ENCODE measurements at places on chromosomes 2 and 18.

DNA sequence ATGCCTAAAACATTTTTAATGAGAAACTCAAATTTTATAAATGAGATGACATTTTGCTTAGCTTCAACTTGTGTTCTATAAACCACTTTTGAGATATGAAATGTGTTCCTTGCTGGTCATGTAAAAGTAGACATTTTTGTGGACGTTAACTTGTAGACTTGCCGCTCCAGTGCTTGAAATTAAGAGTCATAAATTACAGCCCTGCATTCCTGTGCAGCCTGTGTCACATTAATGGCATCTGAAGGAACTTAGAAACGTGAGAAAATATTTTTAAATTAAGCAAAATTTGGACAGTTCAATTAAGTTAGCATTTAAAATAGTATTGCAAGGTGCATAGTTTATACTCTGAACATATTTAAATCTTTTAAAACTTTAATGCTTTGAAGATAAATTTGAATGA, 98.3 kb upstream of the LDLRAD4 start:
- no peak for DNase-seq

GRCh38 chr2:66577321-66578053, 142.6 kb downstream of the MEIS1 start:
- DNase-seq, result no peak

- no peak for DNase-seq
These were observed 176.8 kb upstream of the CELF4 start for GRCh38 chr18:37742436-37742835.

DNA sequence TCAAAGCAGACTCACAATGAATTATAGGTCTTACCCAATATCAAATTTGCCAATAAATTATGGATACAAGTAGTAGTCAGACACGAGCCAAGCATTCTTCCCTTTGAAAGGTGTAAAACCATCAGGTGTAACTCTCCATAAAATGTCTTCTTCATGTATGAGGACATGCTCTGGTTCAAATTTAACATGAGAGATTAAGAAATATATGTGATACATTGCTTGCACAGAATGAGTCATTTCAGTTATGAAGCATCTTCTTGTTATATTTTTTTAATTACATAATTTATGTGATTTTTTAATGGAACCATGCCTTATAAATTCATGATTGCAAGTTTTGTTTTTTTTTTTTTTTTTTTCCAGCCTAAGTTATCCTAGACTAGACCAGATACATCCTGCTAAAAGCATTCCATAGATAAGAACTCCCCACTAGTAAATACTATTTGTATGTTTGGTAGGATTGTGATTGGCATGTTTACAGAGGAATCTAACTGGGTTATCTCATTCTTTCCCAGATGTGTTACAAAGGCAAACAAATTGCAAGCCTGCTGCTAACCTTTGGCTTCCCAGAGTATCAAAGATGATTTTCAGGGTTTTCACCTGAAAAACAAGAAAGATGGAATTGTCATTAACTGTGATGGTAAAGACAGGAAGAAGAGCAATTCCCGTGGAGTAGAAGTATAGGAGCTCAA, 621.9 kb downstream of the XIRP2 start:
- no peak for DNase-seq

GRCh38 chr2:217258170-217258569, 398.3 kb upstream of the TNP1 start:
- no peak for DNase-seq

DNA sequence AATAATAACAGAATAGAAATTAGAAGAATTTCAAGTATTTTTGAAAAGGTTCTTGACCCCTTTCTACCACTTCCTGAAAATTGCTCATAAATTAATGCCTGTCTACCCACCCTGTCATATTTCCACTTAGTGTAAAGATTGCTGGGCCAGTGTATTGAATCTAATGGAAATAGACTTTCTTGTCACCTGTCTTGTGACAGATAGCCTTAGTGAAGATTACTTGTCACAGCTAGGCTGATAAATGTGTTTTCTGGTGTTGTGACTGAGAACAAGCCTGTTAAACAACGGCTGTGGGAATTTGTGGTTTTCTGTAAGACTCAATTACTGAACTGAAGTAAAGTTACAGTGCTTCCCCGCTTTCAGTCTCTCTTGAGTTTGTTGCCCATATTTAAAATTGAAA, 37.0 kb downstream of the PIK3C3 start:
- DNase-seq, result no peak

All from hematopoietic multipotent progenitor cell treated with erythropoietin and hydrocortisone succinate and interleukin-3 and kit ligand, for 15 days (in vitro differentiated cells).